ENCODE measurements at places on chromosomes 2 and 18.

- DNase-seq: no peak
Measured at GRCh38 chr2:201880993-201881611, 74.8 kb downstream of the CDK15 start.

DNA sequence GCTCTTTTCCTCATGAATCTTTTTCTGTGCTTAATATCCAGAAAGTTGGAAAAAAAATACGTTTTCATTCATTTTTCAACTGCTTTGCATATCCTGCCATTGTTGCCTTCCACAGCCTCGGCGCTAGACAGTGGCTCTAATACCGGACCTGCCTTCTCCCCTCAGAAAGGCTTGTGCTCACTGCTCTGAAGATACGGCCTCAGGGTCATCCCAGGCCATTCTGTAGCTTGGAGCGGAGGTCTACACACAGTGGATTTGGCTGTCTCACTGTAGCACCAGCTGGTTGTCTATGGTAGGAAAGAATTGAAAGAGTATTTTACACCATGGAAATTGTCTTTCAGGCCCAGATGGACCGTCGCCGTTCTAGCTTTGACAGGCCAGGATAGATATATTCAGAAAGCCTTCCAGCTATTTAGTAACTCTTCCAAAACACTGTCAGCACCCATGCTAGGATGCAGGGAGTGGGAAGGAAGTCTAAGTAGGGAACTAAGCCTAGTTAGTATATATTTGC is 242.0 kb downstream of the TMEM182 start:
- no peak for DNase-seq

DNA sequence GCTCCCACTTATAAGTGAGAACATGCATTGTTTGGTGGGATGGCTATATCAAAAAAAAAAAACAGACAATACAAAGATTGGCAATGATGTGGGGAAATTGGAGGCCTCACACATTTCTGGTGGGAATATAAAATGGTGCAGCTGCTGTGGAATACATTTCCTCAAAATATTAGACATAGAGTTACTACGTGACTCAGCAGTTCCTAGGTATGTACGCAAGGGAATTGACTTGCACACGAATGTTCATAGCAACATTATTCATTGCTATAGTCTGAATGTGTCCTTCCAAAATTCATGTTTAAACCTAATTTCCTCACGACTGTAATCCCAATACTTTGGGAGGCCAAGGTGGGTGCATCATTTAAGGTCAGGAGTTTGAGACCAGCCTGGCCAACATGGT is 2.3 kb upstream of the ARHGEF33 start:
- no peak for DNase-seq

- no peak for DNase-seq
Measured at GRCh38 chr18:10475276-10475653, 20.8 kb downstream of the APCDD1 start.

- no peak for DNase-seq
Measured at GRCh38 chr2:124131276-124131675, 106.2 kb downstream of the CNTNAP5 start.

DNA sequence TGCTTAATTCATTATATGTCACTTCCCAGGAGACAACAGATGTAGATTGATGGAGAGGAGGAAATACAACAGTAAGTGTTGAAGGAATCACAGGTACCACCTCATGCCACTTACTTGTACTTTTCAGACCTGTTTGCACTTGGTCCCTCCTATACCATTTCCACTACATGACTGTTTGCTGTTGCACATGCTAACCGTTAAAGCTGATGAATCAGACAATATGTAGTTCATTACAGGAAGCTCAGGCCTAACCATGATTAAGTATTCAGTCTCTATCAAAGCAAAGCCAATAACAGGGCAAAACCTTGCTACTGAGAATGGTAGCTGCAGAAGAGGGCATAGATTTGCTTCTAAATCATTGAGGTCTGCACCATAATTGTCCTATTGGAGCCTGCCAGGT is 30.2 kb upstream of the GRP start:
- DNase-seq: no peak

GRCh38 chr2:15302154-15302553 is 259.0 kb downstream of the NBAS start:
- DNase-seq: no peak

GRCh38 chr2:15788830-15789229 is 151.5 kb upstream of the MYCN start:
- DNase-seq: no peak

GRCh38 chr2:53075760-53076159 is 691.8 kb upstream of the CHAC2 start:
- no peak for DNase-seq

DNA sequence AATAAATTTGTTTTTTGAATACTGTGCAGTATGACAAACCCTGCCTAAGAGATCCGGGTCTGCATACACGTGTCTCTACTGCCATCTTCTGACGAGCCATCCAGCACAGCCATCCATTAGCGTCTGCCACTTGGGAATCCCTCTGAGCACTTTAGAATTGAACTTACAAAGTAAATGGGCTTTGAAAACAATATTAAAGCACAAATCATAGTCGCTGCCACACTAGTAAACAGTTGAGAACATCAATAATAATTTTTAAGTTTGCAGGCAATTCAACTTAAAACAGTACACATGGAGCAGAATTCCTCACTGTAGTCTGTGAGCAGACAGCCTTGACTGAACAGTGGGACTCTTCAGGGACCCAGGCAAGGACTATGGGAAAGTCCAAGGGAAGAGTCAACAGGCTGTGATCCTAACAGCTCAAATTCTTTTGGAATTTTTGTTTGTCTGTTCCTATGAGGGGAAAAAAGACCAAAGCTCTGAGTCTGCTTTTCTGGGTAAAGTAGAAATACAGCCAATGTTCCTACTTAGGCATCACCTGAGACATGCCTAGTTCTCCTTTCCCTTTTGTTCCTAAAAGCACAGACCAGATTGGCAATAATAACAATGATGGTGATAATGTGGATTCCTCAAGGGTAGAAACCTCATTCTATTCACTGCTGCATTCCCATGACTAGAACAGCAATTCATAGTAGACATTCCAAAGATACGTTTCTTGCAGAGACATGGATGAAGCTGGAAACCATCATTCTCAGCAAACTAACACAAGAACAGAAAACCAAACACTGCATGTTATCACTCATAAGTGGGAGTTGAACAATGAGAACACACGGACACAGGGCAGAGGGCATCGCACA is 92.9 kb downstream of the MREG start:
- peak; percentile 66 for DNase-seq

DNA sequence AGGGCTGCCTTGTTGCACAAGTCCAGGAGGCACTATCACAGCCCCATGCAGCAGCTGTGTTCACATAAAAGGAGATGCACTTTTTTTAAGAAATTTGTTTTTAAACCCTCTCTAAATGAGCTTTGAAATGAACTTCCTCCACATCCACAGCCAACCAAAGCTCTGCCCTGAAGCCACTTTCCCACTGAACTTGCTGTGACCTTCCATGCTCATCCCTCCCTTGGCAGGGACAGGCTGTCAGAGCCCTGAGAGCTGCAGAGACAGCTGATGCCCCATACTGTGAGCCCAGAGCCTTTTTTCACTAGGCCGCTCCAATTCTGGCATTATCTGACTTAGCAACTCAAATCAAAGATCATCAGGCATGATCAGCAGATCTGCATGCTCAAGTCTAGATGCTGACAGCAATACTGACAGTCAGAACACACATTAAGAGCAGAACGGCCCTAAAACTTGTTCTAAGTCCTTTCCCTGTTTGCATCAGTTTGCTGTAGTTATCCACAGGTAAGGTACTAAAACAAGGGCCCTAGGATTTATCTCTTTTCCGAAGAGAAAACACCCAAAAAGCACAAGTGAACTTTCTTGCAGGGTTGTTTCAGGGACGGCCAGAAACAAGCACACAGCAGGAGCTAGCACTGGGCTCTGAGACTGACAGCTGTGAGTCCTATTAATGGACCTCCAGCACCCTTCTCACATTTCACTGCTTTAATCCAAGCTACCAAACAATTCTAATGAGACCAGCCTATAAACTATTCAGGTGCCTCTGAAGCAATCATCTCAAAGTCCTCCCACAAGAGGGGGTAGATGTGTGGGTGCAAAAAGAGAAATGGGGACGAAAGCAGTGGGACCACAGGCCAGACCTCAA is 34.9 kb downstream of the RNU4ATAC start:
- DNase-seq: no peak
